ENCODE measurements at places on chromosomes 7 and 10.

DNA sequence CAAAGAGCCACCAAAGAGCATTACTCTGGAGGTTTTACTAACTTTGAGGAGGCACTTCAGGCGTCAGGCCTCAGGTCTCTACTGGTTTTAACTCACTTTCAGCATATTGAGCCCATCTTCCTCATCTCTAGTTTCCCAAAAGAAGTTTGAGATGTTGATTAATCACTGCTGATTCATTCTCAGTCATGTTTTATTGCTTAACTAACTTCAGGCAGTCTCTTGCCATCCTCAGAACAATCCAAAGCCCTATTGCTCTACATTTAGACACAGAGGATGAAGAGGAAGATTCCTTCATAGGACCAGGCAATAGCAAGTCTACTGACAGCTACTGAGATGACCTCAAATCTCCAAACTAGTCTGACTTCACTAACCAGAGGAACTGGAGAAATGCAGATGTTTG is 39.1 kb upstream of the BET1 start:
- DNase-seq = no peak

GRCh38 chr7:38463277-38464225 is 167.6 kb downstream of the AMPH start:
- peak; percentile 9 for DNase-seq

DNA sequence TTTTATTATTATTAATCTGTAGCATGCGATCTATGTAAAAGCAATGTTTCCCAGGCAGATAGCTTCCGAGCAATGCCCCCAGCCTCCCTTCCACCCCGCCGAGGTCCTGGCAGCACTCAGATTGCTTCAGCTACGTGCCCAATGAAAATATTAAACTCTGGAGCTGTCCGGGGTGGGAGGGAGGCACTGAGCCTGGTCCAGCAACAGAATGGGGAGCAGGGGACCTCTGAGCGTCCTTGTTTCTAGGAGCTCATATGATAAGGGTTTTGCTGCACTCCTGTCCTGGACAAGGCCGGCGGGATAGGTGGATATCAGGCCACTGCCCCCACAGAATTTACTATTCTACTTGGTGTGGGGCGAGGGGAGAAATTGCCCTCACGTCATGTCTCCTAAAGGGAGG is 44.5 kb upstream of the CDK1 start:
- DNase-seq = no peak

DNA sequence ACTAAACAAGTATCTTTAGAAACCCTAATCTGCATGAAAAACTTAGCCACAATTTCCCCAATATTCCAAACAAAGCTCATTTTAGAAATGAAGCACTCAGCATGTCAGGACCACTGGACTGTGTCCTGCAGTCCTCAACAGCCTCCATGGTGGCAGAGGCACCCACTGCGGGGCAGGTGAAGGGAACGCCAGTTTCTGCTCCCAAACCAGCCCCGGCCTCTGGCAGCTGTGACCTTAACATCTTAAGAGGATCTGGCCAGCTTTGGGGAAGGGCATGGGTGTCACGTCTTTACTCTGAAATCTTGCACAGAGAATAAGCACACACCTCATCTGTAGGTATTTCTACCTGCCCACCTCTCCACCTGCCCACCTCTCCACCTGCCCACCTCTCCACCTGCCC is 262.7 kb downstream of the DNAJB6 start:
- DNase-seq = no peak

- DNase-seq = no peak
Observed at GRCh38 chr10:32962521-32962920, 4.5 kb upstream of the ITGB1 start.

DNA sequence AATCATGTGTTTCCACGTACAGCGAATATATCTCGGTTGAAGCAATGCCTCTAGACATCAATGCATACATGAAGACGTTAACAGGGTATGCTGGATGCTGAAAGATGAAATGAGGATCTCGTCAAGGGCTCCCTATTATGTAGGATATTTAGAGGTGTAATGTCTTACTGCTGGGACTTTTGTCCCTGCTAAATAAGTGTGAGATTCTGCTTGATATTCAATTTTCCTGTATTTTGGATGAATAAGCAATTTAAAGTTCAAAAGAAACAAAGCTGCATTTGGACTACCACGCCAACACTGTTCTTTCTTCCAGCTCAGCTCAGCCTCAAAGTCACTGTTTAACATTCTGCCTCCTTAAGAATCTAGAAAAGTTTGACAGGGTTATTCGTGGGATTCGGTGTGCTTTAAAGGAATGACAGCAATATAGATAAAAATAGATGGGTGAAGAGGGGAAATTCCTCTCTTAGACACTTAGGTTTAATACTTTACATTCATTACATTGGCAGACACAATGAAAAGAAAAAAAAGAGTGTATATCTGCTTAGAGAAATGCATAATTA is 110.1 kb upstream of the RHEB start:
- no peak for DNase-seq

DNA sequence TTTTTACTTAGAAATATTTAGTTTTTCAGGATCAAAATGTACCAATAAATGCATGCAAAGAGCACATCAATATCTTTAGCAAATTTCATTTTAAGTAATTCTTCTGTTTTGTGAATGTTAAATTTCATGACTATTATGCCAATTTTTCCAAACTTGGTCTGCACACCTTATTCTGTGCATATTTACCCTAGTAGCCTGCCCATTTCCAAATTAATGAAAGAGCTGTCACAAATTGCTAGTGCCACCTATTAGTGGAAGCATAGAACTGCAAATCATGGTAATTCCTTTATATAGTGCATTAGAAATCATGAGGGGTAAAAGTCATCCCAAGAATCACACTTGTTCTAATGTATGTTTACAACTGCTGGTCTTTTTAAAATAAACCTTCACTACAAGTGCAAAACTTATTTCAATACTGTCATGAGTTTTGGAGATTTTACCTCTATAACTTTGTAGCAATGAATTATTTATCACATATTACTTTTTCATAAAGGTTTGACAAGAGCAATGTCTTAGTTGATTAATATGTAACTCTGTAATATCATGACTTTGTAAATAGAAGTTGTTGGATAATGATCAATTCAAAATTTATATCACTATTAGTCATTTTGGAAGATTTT is 5.7 kb downstream of the SEMA3A start:
- no peak for DNase-seq

DNA sequence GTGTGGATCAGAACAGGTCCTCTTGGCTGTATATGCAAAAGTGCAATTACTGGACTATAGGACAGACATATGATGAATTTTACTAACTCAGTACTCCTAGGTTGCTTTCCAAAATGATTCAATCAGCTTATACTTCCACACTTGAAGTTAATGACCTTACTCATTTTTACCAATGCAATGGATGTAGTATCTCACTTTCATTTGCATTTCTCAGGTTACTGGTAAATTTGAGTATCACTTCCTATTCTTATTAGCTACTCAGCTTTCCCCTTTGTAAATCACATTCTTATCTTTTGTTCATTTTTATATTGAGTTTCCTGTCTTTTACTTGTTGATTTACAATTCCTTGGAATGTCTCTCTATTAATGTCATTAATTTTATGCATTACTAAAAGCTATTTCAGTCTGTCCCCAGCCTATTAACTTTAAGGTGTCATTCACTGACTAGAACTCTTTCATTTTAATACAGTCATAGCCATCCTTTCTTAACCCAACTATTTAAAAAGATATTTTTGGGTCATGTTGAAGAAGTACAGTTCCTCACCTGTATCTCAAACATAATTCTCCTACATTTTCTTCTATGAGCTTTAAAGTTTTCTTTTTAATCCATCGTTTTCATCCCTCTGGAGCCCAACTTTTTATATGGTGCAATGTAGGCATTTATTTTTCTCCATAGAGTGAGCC is 88.6 kb downstream of the VIM start:
- no peak for DNase-seq

GRCh38 chr7:73622909-73623797 is 1.2 kb downstream of the MLXIPL start:
- DNase-seq = no peak

DNA sequence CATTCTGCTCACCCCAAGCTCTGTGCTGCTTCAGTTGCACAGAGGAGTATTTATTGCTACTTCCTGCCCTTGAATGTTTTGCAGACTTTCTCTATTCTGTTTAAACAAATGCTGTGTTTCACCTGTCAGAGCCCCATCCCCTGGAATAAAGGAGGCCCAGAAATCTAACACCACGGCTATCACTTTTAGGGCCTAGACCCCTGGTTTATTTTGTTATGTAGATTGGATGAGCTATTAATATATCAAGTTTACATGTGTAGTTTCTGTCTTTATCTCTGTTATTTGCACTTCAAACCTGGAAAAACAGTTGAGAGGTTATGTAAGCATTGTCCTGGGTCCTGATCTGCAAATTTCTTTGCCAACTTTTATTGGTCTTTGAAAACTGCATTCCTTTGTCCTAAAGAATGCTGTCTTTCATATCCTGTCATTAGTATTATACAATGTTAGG is 630.1 kb downstream of the PARD3 start:
- DNase-seq = no peak

- DNase-seq = no peak
Observed at GRCh38 chr7:82294382-82294784, 149.2 kb downstream of the CACNA2D1 start.

DNA sequence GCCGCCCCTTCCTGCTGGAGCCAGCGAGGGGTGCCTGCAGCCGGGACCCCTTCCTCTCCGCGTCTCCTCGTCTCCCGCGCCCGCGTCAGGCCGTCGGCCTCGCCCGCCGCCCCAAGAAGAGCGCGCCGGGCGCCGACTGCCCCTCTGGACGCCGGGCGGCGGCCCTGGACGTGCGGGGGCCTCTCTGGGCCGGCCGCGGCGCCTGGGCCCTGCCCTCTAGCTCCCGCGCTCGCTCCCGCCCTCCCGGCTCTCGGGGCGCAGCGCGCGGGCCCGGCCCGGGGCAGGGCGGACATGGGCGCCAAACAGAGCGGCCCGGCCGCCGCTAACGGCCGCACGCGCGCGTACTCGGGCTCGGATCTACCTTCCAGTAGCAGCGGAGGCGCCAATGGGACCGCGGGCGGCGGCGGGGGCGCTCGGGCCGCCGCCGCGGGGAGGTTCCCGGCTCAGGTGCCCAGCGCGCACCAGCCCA is 704 bp downstream of the ZNRF2 start:
- no peak for DNase-seq
